ENCODE measurements at places on chromosomes 12 and 14. TPM values are rescaled to one million over a fixed set of nuclear protein-coding genes. Genes with fewer than 3 reads are reported as not detected.
A peak's percentile ranks its signal among the peaks of the same experiment; 100 is the strongest.

GRCh38 chr12:128914908-128915563 is 61.8 kb downstream of the GLT1D1 start:
- no peak for DNase-seq

GRCh38 chr12:62247281-62248045 is 12.7 kb upstream of the USP15 start:
- no peak for DNase-seq

RNASE1 gene
- not detected for total RNA-seq

SERPINA12 gene
- total RNA-seq, result not detected

DNA sequence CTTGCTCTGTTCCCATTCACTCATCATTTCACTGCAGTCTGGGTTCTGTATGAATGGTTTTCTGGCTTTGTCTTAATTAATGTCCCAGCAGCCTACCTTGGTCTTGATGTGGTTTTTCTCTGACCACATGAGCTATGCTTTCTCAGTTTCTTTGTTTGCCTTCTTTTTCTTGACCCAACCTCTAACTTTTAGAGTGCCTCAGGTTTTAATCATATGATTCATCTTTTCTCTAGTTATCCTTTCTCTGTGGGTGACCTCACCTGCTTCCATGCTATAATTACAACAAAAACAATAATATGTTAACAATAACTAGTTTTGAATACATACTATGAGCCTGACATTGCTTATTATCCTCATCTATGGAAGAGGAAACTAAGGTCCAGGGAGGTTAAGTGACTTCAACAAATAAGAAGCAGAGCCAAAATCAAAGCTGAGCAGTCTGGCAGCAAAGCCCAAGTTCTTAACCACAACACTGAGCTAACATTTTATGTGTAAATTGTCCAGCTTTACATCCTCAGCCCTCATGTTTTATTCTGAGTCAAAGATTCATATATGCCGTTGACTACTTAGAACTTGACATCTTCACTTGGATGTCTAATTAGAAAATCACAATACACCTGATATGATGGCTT is 4.7 kb upstream of the EPYC start:
- DNase-seq, result peak; percentile 12

DNA sequence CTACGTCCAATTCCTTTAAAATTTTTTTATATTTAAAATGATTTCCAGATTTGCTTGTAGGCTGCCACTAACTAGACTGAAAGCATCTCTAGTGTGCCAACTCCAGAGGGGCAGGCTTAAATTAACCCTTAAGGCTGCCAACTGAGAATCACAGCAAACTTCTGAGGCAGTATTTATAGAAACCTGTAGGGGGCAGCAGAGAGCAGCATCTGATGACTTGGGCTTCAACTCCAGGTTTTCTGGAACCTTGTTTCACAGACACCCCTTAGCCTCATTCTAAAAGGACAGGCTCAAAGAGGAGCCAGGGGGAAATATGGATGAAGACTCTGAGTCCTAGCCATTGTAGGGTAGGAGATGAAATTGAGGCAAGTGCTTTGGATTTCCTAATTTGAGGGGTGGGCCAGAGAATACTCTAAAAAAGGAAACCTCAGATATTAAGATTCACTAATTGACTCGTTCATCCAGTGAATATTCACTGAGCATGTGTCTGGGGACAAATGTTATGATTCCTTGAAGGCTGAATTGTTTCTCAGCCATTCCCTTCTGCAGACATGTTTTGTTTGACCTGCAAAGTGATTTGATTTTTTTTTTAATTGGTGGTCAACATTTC is 63.3 kb upstream of the HSPB8 start:
- DNase-seq, result peak; percentile 39

GRCh38 chr14:92638904-92639303 is 109.5 kb downstream of the LGMN start:
- no peak for DNase-seq

CLEC9A gene
- not detected for total RNA-seq

LRRC43 gene
- total RNA-seq, result not detected

DNA sequence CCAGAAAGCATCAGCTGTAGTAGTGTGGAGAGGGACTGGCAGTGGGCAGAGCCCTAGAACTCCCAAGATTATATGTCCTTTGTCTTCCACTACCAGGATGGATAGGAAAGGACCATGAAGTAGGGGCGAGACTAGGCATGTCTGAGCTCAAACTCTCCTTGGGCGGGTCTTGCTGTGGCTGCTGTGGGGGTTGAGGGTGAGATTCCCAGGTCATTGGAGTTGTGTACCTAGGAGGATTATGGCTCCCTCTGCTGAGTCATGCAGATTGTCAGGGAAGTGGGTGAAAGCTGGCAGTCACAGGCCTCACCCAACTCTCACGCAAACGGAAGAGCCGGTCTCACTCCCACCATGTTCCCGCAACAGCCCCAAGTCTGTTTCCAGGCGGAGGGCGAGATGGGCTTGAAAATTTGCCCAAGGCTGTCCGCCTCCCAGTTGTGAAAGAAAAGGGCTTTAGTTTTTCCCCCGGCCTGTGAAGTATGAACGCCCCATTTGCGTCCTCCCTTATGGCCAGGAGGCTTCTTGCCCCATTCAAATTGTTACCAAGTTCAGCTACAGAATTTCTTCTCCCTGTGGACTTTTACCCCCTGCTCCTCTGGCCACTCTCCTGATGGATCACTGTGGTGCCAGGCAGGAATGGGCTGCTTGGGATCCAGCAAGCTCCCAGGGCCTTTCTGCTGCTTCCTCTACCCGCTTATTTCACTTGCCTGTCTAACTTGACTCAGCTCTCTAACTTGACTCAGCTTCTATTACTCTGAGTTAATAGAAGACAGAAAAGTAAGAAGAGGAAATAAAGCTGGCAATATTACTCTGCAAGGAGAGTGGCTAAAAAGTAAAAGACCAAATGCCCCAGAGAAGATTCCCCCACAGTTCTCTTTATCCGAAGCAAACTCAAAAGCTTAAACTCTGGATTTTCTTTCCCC is 159.3 kb downstream of the SLC2A13 start:
- no peak for DNase-seq

ADCY6 gene
- 25.6 TPM for total RNA-seq

TBX5 gene
- total RNA-seq, result not detected

DNA sequence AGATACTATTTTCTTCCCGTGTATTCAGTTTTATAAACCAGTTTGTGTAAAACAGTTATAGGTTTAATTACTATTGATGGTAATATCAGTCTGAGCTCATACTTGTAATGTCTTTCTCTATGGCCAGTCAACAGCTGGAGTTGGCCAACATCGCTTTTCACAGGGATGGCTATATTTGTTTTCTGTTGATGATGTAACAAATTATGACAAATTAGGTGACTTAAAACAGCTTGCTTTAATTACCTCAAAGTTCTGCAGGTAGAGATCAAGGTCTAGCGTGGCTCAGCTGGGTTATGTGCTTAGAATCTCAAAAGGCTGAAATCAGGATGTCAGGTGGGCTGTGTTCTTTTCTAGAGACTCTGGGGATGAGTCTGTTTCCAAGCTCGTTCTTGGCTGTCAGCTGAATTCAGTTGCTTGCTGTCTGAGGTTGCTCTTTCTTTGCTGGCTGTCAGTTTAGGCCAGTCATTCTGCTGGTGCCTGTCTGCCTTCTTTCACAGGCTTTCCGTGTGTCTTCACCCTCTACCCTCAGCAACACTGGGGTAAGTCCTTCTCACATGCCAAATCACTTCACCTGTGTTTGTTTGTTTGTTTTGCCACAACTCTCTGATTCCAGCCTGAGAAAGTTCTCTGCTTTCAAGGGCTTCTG is 370.2 kb upstream of the E2F7 start:
- DNase-seq, result no peak

DACT1 gene
- total RNA-seq, result 1.5 TPM

MTA1 gene
- 47.9 TPM for total RNA-seq

DNA sequence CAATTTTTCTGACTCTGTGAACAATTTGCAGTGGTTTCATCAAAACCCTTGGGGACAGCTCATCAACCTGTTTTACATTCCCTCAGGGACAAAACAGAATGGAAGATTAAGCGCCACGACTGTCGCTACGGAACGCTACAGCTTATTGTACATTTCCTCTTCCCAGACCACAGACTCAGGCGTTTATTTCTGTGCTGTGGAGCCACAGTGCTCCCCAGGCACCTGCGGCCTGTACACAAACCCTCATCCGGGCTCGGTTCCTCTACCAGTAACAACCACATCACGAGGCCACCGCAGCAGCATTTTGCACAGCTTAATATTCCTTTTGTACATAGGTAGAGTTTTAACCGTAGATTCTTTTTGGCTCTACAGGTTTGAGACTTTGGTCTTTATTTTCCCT is 397.4 kb upstream of the OR4E1 start:
- DNase-seq, result no peak

- no peak for DNase-seq
Observed at GRCh38 chr14:97077687-97078086, 280.5 kb downstream of the VRK1 start.

GRCh38 chr14:68475802-68476201 is 317.1 kb downstream of the ZFP36L1 start:
- DNase-seq, result no peak

PLEKHD1 gene
- not detected for total RNA-seq

- peak; percentile 78 for DNase-seq
Observed at GRCh38 chr12:47741340-47741703, 16.0 kb upstream of the ENDOU start.

DNA sequence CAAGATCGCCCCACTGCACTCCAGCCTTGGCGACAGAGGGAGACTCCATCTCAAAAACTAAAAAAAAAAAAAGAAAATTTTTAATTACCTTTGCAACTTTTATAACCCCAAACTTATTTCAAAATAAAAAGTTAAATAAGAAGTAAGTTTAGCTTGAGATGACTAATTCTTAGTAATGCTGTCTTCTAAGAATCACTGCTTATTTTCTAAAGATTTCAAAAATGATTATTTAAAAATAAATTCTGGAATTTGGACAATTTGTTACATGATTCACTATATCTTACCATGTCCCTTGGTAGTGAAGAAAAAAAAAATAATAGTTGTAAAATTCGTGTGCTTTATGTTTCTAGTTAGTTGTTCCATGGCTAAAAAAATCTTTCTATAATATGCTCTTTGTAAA is 11.6 kb upstream of the HECTD1 start:
- DNase-seq, result no peak

SIX6 gene
- not detected for total RNA-seq

DNA sequence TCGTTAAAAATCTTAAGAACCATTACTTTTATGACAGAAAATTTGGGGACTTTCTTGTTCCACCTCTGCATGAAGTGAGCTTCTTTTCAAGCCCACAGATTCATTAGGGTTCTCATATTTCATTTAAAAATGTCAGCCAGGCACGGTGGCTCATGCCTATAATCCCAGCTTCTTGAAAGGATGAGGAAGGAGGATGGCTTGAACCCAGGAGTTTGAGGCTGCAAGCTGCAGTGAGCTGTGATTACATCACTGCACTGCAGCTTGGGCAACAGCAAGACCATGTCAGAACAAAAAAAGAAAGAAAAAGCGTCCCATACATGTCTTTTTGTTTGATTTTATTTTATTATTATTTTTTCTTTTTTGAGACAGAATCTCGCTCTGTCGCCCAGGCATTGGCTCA is 43.4 kb upstream of the ATF1 start:
- no peak for DNase-seq

- no peak for DNase-seq
Observed at GRCh38 chr14:104868060-104868740, 3.1 kb downstream of the CEP170B start.

GNB3 gene
- 2.6 TPM for total RNA-seq

DNA sequence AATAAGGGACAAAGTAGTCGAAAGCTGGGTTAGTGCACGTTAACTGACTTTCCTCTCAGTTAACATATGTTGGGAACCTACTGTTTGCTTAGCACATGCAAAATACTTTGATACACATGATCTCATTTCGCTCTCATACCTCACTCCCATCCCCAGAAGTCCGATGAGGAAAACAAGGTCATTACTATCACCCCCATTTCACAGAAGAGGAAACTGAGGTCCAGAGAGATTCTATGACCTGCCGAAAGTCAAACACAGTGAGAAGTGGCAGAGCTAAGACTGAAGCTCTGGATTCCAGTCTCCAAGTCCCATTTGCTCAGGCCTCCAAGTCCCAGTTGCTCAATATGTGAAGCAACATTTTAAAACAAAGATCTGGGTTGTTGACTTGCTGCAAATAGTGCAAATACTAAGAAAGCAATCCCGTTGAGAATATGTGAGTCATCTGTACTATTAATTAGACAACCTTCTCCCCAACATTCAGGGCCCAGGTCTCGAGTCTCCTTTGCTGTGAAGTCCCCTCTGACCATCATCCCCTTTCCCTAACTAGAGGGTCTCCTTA is 170.6 kb upstream of the PWP1 start:
- peak; percentile 75 for DNase-seq

DNA sequence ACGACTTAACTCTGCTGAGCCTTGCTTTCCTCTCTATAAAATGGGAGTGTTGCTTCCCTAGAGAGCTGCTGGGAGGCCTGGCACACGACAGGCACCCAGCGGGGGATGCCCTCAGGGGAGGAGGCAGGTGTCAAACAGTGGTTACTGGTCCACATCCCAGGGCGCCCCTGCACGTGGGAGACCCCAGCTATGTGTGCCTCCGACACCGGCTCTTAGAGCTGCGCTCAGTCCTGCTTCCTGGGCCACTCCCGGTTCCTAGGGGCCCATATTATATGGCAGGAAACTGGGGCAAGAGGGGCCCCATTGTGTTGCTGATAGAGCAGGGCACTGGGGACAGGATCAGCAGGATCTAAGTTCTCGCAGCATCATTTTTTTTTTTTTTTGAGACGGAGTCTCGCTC is 47.3 kb downstream of the CHGA start:
- DNase-seq, result no peak

GRCh38 chr12:60257063-60257462 is 661.2 kb downstream of the SLC16A7 start:
- DNase-seq, result peak; percentile 80

PLEKHH1 gene
- 0.06 TPM for total RNA-seq

- DNase-seq, result no peak
Observed at GRCh38 chr12:62808166-62808879, 126.6 kb downstream of the PPM1H start.

DNA sequence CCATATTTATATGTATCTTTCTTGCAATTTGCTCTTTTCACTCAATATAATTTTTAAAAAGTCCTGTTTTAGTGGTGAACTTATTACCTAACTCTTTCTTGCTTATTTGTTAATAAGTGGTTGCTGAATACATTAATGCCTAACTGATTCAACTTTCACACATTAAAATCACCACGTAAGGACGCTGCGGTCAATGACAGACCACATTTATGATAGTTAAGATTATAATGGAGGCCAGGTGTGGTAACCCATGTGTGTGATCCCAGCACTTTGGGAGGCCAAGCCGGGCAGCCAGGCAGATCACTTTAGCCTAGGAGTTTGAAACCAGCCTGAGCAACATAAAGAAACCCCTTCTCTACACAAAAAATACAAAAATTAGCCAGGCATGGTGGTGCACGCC is 37.0 kb downstream of the WDR89 start:
- DNase-seq, result no peak

DNA sequence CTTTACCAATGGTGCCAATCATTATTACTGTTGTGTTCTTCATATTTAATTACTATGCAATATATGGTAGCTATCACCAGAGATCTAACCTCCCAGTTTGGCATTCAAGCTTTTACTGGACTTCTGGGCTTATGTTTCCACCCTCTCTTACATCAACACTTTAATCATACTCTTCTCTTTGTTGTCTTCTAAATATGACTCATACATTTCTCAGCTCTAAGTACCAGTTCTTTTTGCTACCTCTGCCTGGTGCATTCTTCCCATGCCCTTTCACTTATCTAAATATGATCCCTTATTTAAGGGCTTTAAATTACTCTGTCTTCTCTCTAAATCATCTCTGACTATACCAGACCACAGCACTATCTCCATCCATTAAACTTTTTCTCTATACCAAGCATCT is 246.1 kb upstream of the CCDC196 start:
- no peak for DNase-seq

GRCh38 chr12:92585115-92585727 is 117.6 kb upstream of the PLEKHG7 start:
- DNase-seq, result no peak

GRCh38 chr12:2084553-2085296 is 31.9 kb downstream of the CACNA1C start:
- peak; percentile 57 for DNase-seq

Measured in LHCN-M2 (cell line).